ENCODE measurements at places on chromosomes 7 and 10. TPM values are rescaled to one million over a fixed set of nuclear protein-coding genes. Genes with fewer than 3 reads are reported as not detected.

DNA sequence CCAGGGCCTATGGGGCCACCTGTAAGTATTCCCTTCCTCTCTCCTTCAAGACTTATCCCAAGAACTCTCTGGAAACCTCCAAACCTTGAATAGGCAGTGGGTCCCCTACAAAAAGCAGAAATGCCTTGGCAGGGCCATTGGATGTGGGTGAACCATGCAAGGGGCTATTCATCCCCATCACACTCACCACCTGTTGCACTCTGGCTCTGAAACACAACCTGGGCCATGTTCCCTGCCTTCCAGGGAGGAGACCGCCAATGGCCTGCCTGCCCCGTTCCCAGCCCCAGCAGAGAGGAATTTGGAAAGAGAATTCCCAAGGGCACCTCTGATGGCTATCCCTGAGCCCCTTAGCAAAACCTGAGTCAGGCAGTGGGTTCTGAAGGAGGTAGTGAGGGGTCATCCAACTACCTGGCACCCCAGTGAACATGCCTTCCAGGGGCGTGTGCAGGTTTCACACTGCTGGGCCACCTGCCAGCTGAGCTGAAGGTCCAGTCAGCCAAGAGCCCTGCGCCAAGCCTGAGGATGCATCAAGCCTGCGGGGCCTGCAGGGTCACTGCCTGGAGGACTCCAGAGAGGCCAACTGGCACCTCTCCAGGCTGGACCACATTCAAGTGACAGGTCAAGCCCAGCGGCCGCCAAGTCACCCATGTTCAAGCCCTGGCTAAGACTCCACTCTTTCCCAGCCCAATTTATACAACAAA is 101.3 kb downstream of the COL13A1 start:
- no peak for DNase-seq

DNA sequence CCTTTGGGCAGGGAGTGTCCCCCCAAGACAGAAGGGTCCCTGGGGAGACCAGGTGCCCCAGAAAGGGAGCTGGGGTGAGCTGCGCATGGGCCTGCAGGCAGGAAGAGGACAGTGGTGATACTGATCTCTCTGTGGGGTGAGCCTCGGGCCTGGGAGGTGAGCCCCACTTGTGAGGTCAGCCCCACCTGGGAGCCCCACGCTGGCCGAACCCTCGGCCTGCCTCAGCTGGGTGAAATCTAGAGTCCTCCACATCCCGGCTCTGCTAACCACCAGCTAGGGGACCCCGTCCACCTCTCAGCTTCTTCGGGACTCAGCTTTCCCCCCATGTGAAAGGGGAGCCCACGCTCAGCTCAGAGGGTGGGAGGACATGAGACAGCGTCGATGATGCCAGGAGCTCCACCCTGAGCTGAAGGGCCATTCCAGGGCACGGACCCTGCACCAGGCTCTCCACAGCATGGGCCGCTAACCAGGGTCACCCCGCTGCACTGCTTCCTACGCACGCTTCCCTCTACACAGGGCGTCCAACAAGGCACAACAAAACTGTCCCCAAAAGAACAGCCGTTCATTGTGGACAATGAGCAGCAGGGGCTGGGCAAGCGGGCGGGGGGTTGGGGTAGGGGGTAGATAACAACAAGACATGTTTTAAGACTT is 48.7 kb downstream of the CAMK2B start:
- no peak for DNase-seq

Gene KNDC1
- total RNA-seq = not detected

- DNase-seq = no peak
Observed at GRCh38 chr7:17347401-17347800, 48.9 kb downstream of the AHR start.

Gene LIPN
- total RNA-seq = not detected

DNA sequence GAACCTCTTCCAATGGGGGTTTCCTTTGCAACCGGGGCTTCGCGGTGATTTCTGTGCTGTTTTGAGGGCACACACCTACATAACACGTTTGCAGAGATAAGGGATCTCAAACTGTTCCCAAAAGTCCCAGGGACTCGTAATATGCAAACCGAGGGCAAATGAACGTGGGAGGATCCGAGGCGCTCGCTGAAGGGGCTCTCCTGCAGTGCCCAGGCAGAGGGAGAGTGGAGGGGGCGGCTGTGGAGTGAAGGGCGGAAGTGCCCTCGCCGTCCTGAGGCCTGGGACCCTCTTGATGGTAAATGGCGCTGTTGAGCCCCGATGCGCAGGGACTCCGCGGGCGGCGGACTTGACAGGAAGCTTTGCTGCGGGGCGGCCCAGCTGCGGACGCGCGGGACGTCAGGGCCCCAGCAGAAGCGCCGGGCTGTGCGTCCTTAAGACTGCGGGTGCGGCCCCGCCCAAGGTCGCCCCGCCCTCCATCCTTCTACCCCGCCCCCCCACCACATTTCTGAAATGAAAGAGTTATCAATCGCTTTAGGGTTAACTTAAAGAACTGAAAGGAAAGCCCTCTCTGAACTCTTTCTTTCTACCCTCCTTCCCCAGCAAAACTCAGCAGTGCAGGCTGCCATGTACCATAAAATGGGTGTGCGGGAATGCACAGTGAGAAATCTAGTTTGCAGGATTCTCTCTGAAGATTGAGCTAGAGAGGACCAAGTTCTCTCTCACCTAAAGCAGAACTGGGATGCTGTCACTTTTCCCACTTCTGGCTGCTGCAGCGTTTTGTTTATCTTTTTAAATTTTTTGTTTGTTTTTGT is 151.8 kb upstream of the YAE1 start:
- DNase-seq = peak; percentile 90

- DNase-seq = no peak
Observed at GRCh38 chr7:117271566-117271965, 51.3 kb downstream of the WNT2 start.

GRCh38 chr7:48245751-48246472 is 74.7 kb downstream of the ABCA13 start:
- DNase-seq = no peak

- DNase-seq = no peak
Observed at GRCh38 chr10:78258323-78259030, 224.8 kb downstream of the RPS24 start.

Gene FOXP2
- total RNA-seq = 1.7 TPM

Gene FGFR2
- total RNA-seq = 1.9 TPM

GRCh38 chr7:147069771-147070170 is 953.2 kb downstream of the CNTNAP2 start:
- DNase-seq = no peak

Gene MBL2
- not detected for total RNA-seq

GRCh38 chr10:86389441-86390193 is 23.0 kb upstream of the GRID1 start:
- DNase-seq = peak; percentile 59

- no peak for DNase-seq
Observed at GRCh38 chr10:120493411-120494312, 36.6 kb downstream of the PLPP4 start.

Gene LRMDA
- total RNA-seq = 1.6 TPM

DNA sequence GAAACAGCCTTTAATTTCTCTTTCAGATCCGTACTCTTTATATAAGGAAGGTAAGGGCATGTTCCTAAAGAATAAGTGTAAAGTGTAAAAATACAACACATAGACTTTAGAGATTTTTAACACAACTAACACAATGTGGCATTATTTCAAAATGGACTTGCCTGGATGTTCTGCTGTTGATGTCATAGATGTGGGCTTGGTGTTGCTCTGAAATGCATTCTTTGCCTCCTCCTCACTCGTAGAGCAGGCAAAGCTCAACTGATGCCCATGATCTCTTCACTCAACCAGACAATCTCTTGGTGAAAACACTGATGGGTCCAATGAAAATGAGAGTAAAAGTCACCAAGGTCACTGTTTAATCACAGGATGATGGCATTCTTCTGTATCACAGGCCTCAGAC is 174.2 kb upstream of the TCERG1L start:
- no peak for DNase-seq

Gene HABP2
- total RNA-seq = not detected

GRCh38 chr10:99525897-99526296 is 6.8 kb upstream of the NKX2-3 start:
- no peak for DNase-seq

GRCh38 chr10:129662426-129662825 is 195.4 kb downstream of the MGMT start:
- DNase-seq = peak; percentile 71

GRCh38 chr7:65907501-65908198 is 34.8 kb downstream of the VKORC1L1 start:
- DNase-seq = no peak

Gene SORBS1
- 4.9 TPM for total RNA-seq

Gene IL6
- 77.6 TPM for total RNA-seq

DNA sequence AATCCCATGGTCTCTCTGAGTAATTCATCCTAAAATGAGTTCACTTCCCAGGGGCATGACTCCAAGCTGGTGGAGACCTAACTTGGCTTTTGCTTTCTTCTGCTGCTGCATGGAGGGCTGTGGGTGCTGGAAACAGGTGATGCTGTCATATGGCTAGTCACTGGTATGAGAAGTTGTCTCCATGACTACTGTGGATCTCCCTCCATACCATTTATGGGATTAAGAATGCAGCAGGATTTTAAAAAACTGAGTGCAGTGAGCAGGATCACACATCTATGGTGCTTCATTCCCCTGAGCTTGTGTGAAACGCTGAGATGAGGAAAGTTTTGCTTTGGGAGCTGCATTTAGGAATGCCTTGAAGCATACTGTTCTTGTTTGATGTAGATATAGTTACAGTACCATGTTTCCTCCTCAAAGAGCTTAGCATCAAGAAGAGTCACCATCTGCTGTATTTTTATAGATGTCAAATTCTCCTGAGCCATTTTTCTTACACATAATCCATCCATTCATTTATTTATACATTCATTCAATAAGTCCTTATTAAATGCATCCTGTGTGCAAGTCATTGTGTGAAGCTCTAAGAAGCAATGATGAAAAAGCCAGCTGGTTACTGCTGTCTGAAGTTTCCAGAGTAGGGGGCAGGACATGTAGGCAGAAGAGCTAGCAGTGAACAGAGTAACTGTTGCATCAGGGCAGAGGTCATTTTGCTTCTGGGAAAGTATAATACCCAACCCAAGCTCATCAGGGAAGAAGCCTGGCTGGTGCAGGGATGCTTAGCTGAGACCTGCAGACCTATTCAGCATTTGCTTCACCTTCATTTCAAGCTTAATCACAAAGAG is 534.8 kb downstream of the AUTS2 start:
- DNase-seq = peak; percentile 19

Gene AQP1
- 1.0 TPM for total RNA-seq

DNA sequence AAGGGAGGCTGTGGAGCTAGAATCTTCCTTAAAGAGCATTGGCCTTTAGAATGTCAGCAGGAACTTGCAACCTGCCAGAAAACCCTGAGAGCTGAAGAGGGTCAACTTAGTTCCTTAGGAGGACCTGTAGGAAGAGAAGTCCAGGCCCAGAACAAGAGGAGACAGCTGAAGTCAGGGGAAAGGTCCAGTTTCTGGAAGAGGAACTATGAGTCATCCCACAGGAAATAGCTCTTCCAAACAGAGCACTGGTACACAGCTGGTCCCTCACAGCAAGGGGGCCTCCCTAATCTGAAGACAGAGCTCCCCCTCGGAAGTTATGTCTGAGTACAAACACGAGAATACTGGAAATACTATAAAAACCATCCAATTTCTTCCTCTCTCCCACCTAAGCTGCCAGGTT is 98.9 kb downstream of the HERPUD2 start:
- peak; percentile 75 for DNase-seq

DNA sequence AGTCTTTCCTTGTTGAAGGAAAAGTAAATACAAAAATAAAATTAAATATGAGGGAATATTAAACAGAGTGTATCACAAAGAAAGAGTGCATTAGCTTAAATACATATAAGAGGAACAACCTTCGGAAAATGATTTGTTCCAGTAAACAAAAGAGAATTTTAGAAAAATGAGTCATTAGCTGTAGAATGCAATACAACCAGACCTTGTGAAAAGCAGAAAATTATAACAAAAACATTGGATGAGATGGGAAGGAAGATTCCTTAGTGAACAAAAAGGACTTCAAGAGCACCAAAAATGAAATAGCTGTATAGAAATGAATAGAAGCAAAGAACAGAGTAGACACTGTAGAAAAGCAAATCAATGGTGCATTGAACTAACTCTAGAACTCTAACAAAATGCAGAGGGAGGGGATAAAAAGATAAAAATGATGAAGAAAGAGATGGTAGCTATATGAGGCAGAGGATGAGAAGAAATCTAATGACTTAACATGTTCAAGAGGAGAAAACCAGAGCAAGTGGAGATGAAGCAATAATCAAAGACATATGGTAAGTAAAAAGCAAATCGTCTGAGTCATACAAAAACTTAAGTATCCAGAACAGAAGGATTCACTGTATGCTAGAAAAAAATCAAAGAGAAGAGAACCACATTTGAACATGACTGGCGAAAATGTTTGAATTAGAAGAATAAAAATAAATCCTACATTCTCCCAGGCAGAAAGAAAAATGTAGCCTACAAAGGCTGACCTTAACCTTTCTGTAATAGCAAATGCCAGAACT is 190.5 kb downstream of the TMEM26 start:
- DNase-seq = no peak

GRCh38 chr7:106683941-106684340 is 23.0 kb upstream of the CCDC71L start:
- no peak for DNase-seq

Gene CFAP43
- 0.69 TPM for total RNA-seq
